ENCODE measurements at places on chromosomes 4 and X.

- DNase-seq = no peak
These were observed 3.2 kb downstream of the LRRC66 start for GRCh38 chr4:52016981-52017380.

- DNase-seq = no peak
These were observed 39.6 kb downstream of the NUDT11 start for GRCh38 chrX:51456814-51457213.

- no peak for DNase-seq
These were observed 45.9 kb upstream of the CDKN2AIP start for GRCh38 chr4:183398298-183399125.

DNA sequence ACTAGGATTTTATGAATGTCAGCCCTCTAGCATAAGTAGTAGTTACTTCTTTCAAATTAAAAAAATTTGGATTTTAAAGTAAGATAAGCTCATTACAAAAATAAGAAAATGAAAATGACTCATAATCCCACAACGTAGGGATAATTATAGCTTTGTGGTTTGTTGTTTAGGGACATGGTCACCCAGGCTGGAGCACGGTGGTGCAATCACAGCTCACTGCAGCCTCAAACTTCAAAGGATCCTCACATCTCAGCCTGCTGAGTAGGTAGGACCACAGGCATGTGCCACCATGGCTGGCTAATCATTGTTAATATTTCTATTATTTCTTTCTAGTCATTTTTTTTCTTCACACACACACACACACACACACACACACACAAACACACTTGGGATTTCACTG is 57.6 kb downstream of the PLAC1 start:
- no peak for DNase-seq

DNA sequence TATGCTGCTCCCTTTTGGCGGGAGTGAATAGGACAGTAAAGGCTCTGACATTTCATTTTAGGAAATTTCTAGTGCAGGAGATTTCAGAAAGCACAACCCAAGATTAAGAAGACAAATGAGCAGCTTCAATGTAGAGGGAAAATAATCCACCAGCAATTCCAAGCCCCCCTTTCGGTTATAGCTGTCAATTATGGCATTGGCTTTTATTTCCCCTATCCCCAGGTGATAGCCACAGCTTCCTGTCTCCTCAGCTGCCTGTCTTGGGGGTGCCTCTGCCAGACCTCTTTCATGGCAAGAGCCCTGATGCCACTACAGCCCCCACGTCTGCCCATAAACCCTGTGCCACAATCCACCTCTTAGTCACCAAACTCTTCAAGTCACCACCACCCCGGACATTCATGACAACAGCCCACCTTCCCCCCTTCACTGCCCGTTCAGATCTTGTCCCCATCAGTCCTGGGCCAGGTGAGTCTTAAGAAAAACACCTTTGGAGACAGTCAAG is 48.4 kb upstream of the CLNK start:
- no peak for DNase-seq

- DNase-seq = no peak
These were observed 281.3 kb downstream of the C4orf33 start for GRCh38 chr4:129377131-129377845.

- DNase-seq = no peak
These were observed 32.1 kb downstream of the UBE2K start for GRCh38 chr4:39730072-39730471.

DNA sequence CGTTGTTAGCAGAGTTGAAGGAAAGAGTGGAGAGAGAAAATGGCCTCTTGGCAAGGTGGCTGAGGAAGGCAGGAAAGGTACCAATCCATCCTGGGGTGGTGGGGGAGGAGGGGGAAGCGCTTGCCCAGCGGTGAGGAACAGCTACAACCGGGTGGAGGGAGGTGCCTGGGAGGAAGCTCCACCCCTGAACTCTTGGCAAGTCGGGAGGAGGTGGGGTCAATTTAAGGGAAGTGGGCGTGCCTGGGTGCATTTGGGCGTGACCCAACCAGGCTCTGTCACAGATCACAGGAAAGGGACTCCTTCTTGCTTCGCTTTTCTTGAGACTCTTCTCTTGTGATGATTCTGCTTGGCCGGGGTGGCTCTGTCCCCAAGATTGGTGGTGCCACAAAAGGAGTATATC is 41.7 kb downstream of the BCORL1 start:
- DNase-seq = no peak

DNA sequence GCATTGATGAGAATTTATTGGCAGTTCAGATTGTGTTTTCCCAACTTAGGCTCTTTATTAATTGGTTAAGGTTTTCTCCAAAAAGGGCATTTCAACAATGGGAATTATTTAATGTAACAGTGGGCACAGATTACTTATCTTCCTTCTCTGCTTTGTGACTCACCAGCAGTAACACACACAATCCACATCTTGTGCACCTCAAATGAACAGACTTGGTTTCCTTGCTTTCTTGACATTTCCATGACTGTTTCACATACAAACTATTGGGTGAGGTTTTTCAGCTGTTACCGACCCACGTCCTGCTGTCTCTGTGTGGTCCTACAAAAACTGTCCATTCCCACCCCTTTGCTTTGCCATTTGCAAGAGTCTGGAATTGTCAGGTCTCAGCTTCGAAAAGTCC is 38.1 kb downstream of the CCNI start:
- DNase-seq = no peak

DNA sequence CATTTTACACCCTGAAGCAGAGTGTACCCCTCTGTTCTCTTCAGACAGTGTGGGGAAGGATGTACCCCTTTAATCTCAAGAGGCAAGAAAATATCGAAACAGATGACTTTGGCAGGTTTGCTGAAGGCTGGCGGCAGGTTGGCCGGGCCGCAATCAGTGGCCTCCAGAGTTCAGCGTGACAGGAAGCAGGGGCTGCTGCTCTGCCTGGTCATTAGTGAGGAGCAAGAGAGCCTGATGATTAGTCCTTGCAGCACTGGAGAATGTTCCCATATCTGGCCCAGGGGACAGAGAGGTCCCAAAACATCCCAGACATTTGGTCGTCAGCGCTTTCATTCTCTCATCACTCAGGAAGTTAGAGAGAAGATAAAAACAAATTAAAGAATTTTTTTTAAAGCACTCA is 352.8 kb downstream of the SPRY1 start:
- no peak for DNase-seq

GRCh38 chr4:139770361-139770760 is 104.7 kb downstream of the MGST2 start:
- DNase-seq = no peak

GRCh38 chr4:108117418-108118182 is 51.1 kb downstream of the LEF1 start:
- DNase-seq = no peak

DNA sequence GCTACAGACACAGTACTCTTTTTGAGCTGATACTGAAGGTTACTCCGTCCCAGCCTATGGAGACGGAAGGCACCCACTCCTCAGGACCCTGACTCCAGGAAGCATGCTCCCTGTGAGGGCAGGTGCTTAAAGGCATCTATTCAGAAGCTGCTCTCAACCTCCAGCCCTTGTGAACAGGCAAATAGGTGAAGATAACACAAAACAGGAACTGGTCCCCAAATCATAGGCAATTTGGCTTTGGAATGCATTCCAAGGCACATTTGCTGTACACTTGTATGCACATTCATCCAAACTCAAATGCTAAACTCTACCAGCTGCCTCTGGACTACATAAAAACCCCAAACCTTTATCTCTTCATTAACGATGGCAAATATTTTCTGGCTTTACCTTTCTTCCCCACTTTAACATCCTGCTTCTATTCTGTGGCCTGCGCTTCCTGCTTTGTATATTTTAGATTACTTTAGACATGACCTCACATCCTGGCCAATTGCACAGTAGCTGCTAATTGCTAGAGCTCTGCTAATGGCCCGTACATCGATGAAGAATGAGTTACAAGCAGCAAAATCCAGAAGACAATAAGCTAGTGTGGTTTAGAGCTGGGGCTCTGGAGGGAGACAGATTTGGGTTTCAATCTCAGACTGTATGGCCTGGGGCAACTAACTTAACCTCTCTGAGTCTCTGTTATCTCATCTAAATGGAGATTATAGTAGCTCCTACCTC is 3.2 kb downstream of the SEL1L3 start:
- DNase-seq = no peak

GRCh38 chr4:14897217-14897616 is 105.1 kb upstream of the CPEB2 start:
- DNase-seq = no peak

DNA sequence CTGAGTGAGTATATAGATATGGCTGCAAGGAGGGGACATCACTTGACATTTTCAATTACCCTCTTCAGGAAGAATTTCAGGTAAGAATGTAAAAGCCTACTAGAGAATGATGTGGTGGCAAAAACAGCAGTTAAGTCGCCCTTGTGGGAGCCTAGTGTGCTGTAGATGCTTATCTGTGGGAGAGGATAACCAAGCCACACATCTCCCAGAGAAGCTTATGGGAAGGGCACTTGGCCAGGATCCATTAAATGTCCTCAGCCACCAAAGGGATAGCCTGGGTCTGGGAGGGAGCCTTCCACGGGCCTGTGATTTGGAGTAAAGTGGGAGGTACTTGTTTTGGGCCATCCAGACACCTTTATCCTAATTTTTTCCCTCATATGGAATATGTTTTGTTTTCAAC is 41.3 kb upstream of the BCLAF3 start:
- DNase-seq = no peak

DNA sequence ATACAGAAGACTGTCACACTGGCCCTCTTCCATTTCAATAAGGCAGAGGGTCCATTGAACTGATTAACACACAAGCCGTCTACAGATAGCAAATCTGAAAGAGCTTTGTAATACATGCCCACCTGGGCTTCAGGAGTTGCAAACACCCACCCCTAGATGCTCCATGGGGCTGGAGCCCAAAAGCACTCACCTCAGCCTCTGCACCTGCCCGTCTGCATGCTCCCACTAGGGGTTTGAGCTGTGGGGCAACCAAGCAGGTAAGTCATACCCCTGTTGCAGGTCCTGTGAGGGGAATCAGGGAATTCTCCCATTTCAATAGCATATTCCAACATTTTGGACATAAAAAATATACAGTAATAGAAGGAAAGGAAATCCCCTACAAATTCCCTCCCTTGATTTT is 243.0 kb upstream of the KCNIP4 start:
- no peak for DNase-seq

DNA sequence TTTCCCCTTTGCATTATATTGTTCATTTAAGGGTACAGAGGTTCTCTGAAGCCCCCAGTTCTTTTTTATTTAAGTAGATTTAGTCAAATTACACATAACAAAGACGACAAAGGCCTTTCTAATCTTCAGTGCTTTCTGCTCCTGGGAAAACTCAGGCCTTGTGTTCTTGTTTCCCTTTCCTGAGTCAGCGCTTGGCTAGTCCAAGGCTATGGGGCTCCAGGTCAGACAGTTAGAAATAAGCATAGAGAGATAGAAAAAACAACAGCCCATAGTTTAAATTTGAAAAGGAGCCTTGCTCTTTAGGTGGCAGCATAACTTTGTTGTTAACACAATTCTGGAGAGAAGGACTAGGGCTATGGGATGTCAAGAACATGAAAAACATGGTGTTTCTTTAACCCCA is 97.3 kb downstream of the PPP1R2C start:
- no peak for DNase-seq

GRCh38 chrX:28847423-28847822 is 260.2 kb downstream of the IL1RAPL1 start:
- DNase-seq = no peak

DNA sequence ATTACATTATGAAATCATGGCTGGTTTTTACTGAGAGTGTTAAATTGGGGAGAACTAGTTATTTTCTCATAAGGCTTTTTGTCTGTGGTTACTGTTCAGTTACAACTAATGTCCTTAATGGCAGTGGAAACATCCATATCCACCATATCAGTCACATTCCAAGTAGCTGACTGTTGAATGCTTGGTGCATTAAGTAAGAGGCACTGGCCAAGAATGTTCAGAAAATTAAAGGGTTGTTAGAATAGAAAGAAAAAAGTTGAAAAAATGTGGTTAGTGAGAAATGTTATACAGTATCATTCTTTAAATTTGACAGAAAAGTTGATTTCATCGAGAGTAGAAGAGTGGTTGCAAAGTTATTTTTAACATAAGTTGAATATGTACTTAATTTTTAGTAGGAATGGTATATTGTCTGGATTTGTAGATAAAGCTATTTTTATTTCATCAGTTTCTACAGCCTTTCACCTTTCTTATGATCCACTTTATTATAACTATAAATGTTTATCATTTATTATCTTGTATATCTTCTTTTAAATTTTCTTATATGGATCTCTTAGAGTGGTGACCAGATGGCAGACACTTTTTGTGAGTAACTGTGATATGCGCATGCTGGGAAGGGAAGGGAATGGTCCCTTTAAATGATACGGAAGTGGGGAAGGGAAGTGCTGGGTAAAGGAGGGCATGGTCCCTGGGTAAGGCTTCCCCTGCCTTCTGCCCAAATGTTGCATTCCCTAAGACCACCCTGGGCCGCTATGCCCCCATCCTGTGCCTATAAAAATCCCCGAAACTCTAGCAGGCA is 2407.1 kb downstream of the ARAP2 start:
- DNase-seq = no peak

- DNase-seq = no peak
These were observed 23.2 kb upstream of the PTTG2 start for GRCh38 chr4:37936889-37937498.

GRCh38 chr4:116926631-116927295 is 158.6 kb downstream of the TRAM1L1 start:
- DNase-seq = no peak

- DNase-seq = no peak
These were observed 79.8 kb downstream of the LCORL start for GRCh38 chr4:17941731-17942130.

DNA sequence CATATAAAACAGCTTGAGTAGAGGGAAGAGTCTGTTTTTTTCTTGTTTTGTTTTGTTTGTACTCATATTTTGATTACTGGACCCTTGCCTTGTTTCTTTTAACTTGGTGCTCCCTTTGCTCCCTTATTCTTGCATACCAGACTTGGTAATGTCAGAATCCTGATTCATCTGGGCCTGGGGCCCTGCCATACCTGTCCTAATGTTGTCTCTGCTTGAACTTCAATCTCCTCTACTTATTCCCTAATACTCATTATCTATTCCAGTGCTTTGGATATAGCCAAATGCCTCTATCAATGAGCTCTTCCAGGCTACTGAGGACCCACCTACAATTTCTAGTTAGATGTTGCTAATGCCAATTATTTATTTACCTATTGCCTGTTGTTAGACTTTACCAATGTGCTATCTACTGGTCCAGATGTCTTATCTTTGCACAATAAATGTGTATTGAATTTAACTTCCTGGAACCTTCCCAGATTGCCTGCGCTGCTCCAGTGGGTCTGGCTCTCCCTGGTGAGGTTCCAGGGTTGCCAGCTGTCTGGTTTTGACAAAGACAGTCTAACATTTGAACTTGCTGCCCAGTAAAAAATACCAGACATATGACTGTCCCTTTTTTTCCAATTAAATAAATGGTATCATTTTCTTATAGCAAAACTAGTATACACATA is 64.4 kb upstream of the ACSL4 start:
- DNase-seq = no peak

DNA sequence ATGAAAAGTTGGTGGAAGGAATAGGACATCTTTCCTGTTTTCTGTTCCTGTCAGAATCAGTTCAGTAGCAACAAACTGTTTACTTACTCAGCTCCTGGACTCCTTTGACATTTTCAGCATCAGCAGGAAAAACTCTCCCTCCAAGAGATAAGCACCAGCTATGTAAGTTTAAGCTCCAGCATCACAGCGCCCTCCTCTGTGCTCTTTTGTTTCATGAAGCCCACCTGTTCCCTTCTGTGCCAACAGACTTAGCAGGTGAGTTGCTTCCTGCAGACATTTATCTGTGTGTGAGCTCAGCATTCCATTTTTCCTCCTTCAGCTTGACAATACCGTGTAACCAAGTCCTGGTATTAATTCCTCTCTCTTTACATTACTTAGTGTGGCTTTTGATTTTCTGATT is 644.1 kb upstream of the AGA start:
- no peak for DNase-seq
